Nucleus accumbens (tissue), 56 donors: ENCODE measurements at places on chromosomes 3 and 15.

GRCh38 chr15:63597821-63598220, 634 bp downstream of the FBXL22 start:
- no peak for DNase-seq

GRCh38 chr15:100125401-100126191, 216.2 kb downstream of the ADAMTS17 start:
- peak; percentile 19 for DNase-seq

GRCh38 chr3:177787279-177788041, 590.2 kb upstream of the TBL1XR1 start:
- DNase-seq = no peak

DNA sequence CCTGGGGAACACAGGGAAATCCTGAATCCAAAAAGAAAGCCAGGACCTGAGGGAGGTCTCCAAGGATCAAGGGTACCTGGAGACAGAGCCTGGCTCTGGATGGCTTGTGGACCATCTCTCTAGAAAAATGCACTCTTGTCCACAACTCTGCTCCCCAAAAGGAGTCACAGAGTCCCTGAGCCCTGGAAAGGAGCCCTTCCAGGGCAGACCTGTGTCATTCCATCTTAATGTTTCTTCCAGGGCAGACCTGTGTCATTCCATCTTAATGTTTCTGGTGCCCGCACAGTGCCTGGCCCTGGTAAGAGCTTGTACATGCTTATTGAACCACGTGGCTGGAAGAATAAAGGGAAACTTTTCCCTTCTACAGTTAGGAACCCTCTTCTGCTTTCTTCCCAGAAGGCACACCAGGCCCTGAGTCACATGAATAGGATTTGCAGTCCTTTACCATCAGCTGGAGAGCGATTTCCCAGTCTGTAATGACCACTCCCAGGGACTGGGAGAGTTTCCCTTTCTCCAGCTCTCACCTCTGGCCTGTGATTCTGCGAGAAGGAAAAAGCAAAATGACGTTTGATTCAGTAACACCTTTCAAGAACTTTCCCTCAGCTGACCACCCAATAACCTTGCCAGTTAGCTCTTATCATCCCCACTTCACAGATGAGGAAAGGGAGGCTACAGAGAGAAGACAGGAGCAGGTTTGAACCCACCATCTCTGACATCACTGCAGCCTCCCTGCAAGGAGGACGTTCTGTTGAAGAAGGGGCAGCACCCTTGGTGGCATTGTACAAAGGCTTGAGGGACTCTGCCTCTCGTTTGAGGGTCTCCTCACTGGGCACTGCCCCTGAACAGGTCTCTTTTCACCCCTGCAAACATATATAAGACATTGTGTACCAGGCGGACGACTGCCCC, 35.8 kb upstream of the SLCO2A1 start:
- DNase-seq = no peak

DNA sequence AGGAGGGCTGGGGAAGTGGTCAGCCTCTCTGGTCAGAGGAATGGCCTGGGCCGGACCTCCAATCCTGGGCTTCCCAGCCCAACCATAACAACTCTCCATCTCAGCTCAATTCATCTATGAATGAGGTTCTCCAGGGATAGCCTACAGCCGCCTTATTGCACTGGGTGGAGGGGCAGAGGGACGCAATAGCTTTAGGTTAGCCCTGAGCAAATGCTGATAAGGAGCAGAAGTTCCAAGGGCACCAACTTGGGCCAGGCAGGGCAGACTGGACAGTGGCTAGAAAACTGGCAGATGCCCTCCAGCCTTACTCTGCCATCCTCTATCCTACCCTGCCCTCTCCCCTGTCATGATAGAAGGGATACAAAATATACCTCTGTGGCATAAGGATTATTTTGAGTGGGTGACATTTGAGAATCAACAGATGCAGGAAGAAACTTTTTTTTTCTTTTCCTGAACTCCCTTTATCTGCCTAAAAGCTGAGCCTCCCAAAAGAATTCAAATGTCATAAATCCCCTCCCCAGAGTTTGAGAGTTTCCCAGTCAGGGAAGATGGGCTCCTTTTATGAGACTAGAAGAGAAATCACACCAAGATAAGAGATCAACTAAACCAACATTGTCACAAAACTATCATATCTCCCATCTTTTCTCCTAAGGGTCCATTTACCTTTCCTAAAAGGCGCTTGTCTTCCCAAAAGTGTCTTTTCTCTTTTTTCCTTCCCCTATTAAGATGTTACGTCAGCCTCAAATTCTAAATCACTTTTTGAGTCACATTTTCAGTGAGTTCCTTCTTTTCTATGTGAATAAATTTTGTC, 40.4 kb upstream of the C15orf39 start:
- no peak for DNase-seq

- no peak for DNase-seq
These were observed 336.7 kb upstream of the ZNF717 start for GRCh38 chr3:76122007-76122406.

- DNase-seq = no peak
These were observed 271.9 kb downstream of the FOXP1 start for GRCh38 chr3:71311661-71312046.

DNA sequence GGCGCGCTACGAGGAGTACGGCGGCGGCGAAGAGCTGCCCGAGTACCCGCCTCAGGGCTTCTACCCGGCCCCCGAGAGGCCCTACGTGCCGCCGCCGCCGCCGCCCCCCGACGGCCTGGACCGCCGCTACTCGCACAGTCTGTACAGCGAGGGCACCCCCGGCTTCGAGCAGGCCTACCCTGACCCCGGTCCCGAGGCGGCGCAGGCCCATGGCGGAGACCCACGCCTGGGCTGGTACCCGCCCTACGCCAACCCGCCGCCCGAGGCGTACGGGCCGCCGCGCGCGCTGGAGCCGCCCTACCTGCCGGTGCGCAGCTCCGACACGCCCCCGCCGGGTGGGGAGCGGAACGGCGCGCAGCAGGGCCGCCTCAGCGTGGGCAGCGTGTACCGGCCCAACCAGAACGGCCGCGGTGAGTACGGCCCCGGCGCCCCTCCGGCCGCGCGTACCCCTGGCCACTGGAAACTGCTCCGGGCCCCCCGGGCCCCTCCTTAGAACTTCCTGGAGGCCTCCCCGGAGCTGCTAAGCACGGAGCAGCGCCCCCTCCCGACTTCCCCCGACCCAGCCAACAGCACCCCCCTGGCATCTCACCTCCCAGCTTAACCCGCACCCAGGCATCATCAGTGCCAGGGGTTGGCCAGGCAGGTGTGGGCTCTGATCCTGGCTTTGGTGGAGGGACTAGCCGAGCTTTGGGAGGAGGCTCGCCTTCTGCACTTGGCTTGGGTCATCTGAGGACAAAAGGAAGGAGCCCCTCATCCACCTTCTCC, 1.4 kb downstream of the LOXL1 start:
- no peak for DNase-seq

- DNase-seq = no peak
These were observed 199.5 kb upstream of the LMCD1 start for GRCh38 chr3:8301977-8302735.

DNA sequence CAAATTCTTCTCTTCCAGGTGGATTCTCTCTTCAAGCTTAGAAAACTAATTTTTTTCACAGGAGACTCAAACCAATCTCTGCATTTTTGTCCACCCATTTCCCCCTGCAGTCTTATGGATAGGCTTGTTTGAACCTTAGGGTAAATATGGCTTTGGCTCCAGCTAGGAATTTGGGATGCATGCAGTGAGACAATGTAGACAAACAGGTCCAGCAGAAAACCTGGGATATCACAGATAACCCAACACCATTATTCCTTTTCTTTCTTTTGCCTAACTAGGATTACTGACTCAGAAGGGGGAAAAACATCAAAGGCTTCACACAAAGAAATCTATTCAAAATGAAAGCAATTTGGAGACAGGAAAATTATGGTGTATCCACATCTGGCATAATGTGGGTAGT, 11.2 kb upstream of the SEMA5B start:
- DNase-seq = no peak
